ENCODE measurements at places on chromosomes 7 and 10.

DNA sequence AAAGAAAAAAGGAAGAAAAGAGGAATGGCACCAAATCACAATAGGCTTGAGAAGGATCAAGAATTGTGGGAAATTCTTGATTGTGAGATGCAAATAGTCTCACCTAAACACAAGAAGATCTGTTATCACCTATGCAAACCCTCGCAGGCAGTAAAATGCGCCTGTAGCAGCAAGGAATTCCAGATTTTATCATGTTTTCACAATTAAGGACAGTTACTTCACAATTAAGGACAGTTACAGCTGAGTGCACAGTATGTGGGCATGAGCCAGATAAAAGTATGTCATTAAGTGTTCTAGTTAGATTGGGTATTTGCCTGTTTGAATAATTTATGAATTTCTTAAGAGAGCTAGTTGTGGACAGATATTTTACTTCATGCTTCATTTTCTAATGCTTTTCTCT, 336.2 kb downstream of the CDC14C start:
- no peak for DNase-seq

DNA sequence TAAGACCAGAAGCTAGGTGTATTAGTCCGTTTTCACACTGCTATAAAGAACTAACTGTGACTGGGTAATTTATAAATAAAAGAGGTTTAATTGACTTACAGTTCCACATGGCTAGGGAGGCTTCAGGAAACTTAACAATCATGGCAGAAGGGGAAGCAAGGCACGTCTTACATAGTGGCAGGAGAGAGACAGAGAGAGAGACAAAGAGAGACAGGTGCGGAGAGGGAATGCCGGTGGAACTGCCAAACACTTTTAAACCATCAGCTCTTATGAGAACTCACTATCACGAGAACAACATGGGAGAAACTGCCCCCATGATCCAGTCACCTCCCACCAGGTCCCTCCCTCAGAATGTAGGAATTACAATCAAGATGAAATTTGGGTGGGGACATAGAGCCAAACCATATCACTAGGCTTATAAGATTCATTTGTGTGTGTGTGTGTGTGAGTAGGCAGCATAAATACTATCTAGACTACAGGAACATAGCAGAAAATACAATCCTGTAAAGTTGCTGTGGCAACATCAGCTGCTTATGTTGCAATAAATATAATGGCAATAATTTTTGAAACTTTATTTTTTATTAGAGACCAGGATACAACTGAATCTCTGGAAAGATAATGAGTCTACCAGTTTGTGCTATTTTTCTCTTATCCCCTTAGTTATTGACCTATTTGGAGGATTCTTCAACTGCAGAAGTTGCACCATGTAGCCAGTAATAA, 77.1 kb downstream of the NRF1 start:
- no peak for DNase-seq

DNA sequence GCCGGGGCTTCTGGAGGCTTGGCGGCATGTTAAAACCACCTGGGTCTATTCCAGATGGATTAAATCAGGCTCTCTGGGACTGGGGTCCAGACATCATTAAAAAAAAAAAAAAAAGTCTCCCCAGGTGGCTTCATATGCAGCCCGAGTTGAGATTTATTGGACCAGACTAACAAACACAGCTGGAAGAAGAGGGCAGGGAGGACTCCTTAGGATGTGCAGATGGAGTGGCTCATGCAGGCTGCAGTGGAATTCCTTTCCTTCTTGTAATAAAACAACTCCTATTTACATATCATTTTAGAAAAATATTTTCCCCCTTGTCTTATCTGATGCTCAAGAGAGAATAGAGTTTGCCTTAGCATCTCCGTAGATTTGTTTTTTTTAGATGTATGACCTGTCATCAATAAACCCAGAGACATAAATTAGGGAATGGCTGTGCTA, 238.1 kb downstream of the CAMK1D start:
- DNase-seq: no peak

GRCh38 chr10:90398566-90398965, 459.3 kb downstream of the HTR7 start:
- DNase-seq: peak; percentile 23

- peak; percentile 77 for DNase-seq
Observed at GRCh38 chr7:16891338-16891737, 9.6 kb upstream of the AGR3 start.

GRCh38 chr10:123766761-123767160, 100.6 kb downstream of the GPR26 start:
- DNase-seq: no peak

GRCh38 chr10:44132361-44133289, 252.3 kb downstream of the CXCL12 start:
- DNase-seq: no peak

GRCh38 chr7:91569728-91570457, 305.7 kb downstream of the FZD1 start:
- peak; percentile 49 for DNase-seq

DNA sequence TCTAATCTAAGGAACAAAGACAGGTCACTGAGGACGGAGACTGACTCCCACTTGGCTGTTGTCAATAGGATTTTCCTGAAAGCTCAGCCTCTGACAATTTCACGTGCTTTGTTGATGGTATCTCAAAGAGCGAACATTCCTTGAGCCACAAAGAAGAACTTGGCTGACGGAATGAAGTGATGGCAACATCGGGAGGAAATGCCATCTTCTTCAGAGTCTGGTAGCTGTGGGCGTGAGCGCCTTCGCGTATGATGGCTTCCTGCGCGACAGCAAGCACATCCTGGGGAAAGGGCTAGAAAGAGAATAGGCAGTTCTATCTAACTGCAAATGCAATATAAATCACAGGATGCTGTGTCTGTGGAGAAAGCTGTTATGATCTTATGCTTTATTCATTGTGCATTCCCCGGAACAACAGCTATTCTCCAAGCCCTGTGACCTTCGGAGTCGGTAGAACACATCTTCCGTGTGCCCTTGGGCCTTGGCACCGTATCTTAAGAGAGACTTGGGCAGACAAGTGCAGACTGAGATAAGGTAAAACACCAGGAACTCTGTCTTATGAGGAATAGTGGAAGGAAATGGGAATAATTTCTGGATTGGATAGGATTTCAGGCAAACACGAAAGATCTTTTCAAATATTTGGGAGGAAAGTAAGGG, 19.6 kb upstream of the GTPBP4 start:
- DNase-seq: no peak

DNA sequence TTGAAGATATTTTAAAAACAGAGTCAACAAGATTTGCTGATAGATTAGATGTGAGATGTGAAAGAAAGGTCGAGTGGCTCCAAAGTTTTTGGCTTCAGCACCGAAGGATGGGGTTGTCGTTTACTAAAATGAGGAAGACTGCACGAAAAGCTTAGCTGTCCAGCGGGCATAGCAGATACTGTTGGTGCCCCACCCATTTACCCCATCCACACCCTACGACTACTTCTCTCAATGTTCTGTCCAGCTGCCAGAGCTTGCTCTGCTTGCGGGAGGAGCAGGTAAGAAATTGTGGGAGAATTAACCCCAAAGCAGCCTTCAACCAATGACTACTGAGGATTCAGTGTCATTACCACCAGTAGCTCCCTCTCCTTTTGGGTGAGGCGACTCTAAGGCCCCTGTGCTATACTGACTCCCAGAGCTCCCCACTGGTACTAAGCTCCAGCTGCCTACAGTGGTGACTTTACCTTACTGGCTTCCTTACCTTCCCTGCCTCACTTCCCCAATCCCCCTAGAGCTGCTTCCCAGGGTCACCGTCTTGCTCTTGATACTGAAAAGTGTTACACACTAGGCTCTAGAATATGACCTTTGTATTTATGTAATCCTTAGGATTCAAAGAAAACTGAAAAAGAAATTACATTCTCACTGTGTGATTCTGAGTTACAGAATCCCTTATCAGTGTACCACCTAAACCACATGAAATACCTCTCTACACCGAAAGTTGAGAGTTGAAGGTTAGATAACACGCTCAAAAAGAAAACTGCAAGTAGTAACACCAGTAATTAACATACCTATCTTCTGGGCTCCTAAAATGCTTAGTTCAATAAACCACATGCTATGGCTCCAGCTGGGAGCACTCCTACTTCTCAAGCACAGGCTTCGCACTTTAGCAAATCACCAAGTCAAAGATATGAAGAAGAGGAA, 22.3 kb downstream of the CACUL1 start:
- DNase-seq: no peak

GRCh38 chr10:102101152-102101551, 19.0 kb downstream of the LDB1 start:
- peak; percentile 43 for DNase-seq

DNA sequence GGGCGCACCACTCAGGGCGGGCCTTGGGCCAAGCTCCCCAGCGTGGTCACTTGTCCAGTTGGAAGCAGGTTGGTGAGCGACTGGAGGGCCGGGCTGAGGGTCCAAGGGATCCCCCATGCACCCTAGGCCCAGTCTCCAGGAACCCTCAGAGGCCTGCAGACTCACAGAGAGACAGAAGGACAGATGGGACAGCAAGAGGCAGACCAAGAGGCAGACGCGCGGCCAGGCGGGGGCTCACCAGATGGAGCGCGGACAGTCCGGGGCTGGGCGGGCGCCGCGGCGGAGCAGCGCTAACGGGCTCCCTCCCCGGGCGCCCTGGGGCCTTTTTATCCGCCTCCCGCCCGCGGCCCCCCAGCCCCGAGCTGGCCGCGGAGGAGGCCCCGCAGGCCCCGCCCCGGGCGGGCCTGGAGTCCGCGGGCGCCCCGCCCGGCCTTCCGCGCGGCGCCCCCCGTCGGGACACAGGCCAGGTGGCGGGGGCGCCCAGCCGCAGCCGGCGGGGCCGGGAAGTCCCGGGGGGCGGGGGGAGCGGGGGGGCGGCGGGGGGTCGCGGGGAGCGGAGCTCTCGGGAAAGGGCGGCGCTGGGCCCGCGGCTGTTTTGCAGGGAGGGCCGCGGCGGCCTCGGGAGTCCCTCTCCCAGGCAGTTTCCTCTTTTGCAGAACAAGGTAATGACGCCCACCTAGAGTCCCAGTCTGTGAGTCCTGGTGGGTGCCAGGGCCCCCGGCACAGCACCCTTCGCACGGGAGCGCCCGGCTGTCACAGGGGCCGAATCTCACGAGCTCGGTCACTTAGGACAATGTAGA, at the start of gene LOXL4:
LOXL4 (minus strand) TSS at position 301 of the 800 bp plus-strand sequence. CDS start 5,175 bp downstream, outside the sequence.
- no peak for DNase-seq

Measured in epithelial cell of esophagus (primary cell).